HTR-8/SVneo (cell line): ENCODE measurements at places on chromosomes 12 and 14.

DNA sequence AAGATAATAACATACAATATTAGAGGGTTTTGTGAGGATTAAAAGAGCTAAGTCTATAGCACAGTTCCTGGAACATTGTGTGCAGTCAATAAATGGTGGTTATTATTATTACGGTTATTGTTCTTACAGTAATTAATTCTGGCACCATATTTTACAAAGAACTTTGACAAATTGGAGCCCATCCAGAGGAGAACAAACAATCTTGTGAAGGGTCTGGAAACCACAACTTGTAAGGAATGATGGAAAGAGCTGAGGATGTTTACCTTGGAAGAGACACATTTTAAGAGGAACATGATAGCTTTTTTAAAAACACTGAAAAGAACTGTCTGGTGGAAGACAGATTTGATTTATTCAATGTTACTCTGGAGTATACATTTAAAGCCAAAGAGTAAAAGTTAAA lies 150.5 kb upstream of the KRR1 start:
- DNase-seq: no peak

- no peak for DNase-seq
Observed at GRCh38 chr12:121085506-121086353, 46.7 kb upstream of the OASL start.

DNA sequence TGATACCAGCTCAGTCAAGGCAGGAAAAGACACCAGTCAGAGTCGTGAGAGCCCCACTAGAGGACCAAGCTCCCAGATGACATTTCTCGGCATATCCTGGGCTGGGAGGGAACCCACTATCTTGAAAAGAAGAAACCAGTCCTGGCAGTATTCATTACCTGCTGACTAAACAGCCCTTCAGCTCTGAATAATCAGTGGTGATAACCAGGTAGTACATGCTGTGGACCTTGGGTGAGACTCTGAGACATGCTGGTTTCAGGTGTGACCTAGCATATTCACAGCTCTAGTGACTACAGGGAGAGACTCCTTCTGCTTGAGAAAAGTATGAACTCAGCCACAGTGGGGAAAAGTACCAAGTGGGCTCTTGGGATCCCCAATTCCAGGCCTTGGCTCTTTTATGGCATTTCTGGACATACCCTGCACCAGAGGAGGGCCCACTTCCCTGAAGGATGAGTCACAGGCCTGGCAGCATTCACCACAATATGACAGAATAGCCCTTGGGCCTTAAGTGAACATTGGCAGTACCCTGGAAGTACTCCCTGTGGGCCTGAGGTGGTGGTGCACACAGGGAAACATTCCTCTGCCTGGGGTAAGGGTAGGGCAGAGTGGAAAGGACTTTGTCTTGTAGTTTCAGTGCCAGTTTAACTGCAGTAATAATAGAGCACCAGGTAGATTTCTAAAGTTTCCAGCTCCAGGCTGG lies 82.6 kb upstream of the SLC38A4 start:
- no peak for DNase-seq

DNA sequence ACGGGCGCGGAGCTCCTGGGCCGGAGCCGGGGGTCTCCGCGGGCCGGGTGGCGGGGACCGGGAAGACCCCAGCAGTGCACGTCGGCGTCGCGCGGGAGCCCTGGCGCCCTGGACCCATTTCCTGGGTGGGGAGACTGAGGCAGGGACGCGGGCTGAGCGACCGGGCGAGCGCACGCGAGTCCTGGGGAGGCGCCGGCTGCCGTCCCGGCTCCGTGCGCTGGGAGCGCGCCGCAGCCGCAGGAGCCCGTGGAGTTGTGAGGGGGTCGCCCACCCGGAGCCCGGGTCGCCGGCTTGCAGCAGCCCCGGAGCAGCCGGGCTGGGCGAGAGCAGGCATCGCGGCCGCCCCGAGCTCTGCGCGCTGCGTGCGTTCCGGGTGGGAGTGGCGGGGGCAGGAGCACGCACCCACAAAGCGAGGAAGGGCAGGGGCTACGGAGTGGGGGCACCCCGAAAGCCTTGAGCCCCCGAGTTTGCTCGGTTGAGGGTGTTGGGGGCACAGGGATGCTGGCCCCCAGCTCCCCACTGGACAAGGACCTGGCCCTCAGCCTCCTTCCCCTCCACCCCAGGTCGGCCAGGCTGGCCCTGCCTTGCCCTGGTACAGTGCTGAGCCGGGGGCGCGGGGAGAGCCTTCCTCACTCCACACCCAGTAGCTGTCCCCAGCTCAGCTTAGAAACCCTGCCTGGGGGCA lies 620 bp downstream of the MMP17 start:
- no peak for DNase-seq

DNA sequence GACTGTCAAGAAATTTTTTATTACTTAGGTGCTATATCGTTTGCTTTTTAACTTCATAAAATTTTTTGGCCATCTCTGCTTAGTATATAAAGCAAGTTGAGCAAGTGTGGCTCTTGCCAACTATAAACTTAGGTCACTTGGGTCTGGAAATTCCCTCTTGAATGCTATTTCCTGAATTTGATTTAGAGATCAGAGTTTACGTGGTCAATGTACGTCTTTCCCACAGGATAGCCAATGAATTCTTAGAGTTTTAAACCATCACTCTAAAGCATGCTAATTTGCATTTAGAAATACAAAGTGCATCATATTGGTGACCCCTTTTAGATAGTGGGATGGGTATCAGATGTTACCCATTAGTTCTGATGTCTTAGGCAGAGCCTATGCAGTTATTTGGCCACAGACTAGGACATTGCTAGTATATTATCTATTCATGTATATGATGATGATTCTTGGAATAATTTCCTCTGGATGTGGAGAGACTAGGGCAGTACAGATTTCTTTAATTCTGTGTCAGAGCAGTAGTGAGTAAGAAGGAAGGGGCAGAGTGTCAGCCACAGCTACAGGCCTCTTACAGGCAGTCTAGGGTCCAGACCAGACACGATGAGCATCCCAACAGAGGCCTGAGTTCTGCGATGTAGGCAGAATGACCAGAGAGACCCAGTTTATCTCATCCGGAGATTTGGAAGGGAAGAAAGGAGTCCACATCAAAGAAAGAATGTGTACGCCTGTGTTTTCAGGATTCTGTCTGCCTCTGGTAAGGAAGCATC lies 30.3 kb downstream of the SCN8A start:
- no peak for DNase-seq

DNA sequence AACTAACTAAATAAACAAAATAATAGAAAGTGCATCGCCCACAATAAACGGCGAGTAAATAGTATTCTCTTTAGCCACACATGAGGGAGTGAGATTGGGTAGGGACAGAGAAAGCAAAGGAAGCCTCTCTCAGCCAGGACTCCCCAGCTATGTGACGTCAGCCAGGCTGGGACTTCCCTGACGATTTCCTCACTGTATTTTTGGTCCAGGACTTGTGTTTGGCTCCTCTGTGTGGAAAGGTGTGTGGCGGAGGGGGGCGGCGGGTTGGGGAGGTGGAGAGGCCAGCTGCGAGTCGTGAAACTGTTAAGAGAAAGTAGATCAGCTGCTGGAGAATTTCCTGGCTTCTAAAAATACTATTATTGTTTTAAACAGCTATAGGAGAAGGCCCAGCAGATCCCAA lies 1124.6 kb downstream of the AACS start:
- DNase-seq: no peak

GRCh38 chr12:48828841-48829575 lies 10.7 kb downstream of the CACNB3 start:
- DNase-seq: no peak

DNA sequence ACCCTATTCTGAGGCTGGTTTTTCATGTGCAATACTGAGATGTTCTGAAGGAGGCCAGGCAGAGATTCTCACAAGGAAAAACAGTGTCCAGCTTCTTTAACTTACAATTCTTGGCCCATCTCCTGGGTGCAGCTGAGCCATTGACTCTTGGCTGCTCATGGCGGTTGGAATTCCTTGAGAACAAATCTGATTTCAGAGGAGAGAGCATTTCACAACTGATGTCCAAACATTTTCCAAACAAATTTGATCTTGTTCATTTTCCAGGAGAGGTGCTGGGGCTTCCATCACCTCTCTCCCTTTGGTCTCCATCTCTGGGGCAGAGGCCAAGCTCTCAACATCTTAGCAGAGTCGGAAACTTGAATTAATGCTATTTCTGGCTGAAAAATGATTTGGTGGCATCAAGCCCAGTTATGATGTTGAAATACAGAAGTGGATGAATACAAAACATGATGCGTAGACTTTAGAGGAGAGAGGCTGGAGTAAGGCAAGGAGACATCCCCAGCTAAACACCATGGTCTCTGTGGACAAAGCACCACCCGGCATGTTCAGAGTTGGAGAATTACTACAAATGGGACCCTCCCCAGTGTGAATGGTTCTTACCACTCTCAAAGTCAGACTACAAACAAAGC lies 593.0 kb downstream of the VRK1 start:
- DNase-seq: no peak

DNA sequence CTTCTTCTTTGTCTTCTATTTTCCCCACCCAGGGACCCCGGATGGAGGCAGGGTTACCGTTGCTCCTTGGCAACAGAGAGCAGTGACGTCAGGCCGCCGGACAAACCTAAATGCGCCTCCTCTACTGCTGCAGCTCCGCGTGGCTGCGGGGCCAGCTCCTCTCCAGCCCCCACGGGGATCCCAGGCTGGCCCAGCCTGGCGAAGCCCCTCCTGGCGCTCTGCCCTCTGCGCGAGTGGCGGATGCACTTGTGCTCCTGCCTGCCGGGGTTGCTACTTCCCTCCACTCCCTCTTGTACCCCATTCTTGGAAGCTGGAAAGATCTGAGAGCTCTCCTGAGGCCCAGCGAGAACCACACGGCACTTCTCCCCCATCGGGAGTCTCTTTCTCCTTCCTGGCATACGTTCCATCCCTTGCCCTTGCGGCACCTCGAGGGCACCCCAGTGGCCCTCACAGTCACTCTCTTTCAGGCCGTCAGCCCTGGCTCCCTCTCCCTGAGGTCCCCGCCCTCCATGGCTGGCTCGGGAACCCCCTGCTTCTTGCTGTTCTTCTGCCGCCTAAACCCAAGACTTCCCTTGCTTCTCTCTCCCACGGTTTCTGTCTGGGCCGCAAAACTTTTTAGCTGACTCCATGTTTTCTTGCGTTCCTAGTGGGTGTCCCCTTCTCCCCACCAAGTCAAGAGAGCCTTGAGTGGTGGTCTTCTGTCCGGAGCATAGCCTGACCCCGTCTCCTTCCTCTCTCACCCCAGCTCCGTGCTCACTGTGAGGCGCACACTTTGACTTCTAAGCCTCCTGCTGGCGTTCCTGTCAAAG lies 121.7 kb downstream of the PAPOLA start:
- DNase-seq: no peak
